ENCODE measurements at places on chromosomes 3 and 15.

- DNase-seq = no peak
Measured at GRCh38 chr3:169475978-169476698, 187.4 kb downstream of the MECOM start.

- no peak for DNase-seq
Measured at GRCh38 chr15:75779504-75779903, 63.7 kb upstream of the UBE2Q2 start.

DNA sequence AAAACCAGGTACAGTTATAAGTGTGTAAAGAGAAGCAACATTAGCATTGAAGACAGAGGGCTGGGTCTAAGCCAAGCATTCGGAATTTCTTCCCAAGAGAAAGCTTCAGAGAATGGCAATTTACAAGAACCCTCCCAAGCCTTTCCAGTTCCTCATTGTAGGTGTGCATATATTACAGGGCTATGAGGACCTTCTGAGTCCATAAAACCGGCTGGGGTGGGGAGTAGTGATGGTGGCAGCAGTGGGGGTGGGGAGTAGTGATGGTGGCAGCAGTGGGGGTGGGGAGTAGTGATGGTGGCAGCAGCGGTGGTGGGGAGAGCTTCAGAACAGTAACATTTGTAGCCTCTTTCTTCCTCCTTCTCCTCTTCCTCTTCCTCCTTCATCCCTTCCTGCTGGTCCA is 368.7 kb upstream of the UMPS start:
- DNase-seq = no peak

DNA sequence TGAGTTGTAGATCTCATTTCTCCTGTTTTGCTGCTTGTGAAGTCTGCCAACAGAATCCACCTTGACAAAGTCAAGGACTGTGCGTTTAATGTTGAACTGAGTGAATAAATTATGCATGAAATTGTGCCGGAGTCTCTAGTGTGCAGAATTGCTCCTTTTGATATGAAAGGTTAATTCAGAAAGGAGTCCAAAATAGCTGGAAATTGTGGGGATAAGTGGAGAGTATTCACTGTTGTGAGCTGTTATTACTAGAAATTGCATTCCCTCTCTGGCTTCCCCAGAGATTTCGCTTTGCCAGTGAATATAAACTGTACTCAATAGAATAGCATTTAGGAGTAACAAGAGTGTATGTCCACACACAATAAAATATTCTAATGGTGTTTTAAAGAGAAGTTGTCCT is 43.1 kb downstream of the SAMMSON start:
- DNase-seq = no peak

- DNase-seq = no peak
Measured at GRCh38 chr3:17761563-17761962, 19.1 kb upstream of the TBC1D5 start.

- DNase-seq = no peak
Measured at GRCh38 chr3:126342991-126343648, 14.1 kb downstream of the KLF15 start.

DNA sequence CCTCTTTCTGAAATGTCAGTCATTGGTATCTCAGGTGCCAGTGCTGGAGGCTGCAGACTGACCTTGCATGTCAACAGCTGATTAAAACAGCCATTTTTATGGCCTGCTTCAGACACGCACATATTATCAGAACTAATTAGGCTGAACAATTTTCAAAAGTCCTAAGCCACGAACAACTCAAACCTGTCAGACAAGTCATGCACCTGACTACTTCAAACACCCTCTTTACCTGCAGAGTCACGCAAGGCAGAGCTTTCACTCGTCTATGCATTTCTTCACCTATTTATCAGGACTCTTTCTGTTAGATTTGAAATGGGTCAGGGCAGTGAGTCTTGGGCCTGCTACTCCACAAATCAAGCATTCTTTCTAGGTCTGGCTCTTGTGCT is 26.7 kb downstream of the CLK3 start:
- DNase-seq = no peak

DNA sequence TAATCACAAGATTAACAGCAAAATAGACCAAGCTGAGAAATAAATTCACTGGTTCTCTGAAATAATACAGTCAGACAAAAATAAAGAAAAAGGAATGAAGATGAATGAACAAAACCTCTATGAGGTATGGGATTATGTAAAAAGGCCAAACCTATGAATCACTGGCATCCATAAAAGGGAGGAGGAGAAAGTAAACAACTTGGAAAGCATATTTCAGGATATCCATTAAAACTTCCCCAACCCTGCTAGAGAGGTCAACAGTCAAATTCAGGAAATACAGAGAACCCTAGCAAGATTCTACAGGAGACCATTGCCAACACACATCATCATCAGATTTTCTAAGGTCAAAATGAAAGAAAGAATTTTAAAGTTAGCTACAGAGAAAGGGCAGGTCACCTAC is 649.7 kb upstream of the CBLB start:
- DNase-seq = no peak

DNA sequence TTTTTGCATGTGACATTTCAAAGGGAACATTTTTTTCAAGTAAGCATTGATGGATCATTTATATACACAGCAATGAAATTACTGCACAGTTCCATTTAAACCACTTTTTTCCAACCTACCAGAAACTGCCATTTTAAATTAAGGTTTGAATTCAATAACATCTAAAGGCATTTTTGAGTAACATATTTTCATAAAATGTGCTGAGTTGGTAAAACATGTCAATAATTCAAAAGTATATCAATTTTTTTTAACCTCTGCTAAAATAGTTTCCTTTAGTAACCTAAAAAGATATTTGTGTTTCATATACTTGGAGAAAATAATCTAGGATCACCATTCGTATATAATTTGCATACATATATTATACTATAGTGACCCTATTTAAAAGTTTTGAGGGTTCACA is 355.1 kb upstream of the KCNMB2 start:
- no peak for DNase-seq

GRCh38 chr3:155426524-155427230 is 133.2 kb upstream of the STRIT1 start:
- DNase-seq = no peak

GRCh38 chr3:110738531-110738930 is 333.1 kb upstream of the NECTIN3 start:
- no peak for DNase-seq

GRCh38 chr15:49370782-49371181 is 52.3 kb upstream of the FGF7 start:
- no peak for DNase-seq

GRCh38 chr15:41886741-41887140 is 7.1 kb downstream of the SPTBN5 start:
- no peak for DNase-seq

DNA sequence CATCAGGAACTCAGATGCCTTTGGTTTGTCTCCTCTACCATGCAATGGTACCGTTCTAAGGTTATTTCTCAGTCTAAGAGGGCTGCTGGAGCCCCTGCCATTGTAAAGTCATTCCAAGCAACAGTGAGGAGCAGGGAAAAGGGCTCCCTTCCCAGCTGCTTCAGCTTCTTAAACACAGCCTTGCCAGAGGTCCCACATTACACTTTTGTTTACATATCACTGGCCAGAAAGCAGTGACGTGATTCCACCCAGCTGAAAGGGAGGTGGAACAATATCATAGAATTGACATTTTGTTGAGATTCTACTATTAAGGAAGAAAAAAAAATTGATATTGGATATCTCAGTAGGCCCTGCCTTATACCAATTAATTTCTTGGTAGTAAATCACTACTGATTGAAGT is 194.6 kb downstream of the SUCLG2 start:
- no peak for DNase-seq

DNA sequence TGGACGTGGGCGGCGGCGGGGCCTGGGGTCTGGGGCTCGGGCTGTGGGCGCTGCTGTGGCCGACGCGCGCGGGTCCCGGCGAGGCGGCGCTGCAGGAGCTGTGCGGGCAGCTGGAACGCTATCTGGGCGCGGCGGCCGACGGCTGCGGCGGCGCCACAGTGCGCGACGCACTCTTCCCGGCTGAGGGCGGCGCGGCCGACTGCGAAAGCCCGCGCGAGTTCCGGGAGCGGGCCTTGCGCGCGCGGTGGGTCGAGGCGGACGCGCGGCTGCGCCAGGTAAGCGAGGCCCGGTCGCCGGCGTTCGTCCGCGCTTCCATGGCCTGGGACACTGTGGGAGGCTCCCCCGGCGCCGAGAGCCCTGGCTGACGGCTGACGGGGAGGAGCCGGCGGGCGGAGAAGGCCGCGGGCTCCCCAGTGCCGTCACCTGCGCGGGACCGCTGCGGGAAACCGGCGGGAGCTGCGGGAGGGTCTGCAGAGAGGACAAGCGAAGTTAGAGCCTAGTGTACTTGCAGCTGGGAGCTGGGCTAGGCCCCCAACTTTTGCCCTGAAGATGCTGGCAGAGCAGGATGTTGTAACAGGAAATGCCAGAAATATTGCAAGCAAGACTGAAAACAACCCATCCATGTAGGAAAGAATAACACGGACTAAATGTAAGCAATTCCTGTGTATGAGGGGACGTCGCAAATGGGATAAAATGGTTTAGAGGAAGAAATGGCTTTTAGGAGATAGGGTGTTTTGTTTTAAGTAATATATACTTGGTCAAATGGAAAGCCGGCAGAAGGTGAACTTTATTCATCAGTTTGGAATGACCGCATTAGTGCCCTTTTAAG is 847 bp downstream of the WHAMM start:
- DNase-seq = no peak

- no peak for DNase-seq
Measured at GRCh38 chr3:156174229-156174847, 54.0 kb downstream of the KCNAB1 start.

GRCh38 chr15:89333011-89333860 is 1.4 kb downstream of the POLG start:
- DNase-seq = no peak

- no peak for DNase-seq
Measured at GRCh38 chr15:79779746-79780145, 117.1 kb downstream of the MTHFS start.

DNA sequence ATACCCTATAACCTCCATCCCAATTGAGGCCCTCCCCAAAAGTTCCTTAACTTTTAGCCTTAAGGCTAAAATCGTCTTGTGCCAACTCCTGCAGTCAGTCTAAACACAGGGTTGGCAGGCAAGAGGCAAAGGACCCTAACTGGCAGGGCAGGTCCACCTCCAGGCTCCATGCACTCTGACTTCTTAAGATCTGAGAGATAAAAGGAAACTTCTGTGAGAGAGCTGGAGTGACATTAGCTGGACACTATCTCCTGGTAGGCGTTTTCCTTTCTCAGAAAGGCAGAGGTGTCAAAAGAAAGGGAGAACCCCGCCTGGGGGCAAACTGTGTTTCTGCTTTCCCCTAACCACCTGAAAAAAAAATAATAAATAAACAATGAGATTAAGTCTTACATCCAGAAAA is 3.6 kb downstream of the CHSY1 start:
- DNase-seq = no peak

DNA sequence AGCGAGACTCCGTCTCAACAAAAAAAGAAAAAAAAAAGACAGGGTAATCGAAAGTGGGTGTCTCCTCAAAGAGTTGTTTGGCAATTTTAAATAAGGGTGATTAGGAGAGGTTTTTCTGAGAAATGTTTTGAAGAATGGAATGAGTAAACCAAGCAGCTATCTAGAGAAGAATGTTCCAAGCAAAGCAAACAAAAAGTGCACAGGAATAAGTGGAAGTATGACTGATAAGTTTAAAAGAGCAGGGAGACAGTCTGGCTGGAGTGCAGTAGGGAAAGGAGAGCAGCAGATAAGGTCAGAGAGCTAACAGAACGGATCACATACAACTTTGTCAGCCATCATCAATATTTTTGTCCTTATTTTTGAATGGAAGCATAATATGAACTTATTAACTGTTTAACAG is 853.5 kb downstream of the TUSC7 start:
- DNase-seq = no peak
